ENCODE measurements at places on chromosomes 12 and 14.

DNA sequence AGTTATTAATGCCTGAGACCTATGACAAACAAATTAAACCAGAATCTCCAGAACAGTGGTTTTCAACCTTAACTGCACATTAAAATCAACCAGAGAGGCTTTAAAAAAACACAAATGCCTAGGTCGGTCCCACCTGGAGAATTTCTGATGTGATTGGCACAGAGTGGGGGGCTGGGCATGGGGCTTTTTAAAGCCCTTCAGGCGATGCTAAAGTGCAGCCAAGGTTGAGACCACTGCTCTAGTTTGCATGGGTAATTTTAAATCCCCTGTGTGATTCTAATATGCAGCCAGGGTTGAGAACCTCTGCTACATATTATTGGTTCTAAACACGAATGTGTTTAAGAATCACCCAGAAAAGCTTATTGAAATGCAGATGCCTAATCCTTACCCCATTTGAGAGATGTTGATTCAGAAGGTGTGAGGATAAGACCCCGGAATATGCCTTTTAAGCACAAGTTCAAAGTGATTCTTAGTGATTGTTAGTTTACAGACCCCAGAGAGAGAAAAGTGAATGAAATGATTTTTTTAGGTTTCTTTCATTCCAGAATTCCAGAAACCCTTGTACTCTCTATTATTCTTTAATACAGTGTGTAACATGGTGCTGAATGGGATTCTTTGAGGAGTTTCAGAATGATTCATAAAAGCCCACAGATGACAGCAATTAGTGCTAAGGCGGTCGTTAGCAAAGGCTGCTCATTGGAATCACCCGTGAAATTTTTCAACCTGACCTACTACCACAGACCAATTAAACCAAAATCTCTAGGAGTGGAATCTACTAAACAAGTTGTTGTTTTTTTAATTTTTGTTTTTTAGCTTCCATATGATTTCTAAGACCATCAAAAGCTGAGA lies 44.9 kb downstream of the LIN7A start:
- DNase-seq: no peak

GRCh38 chr14:29926228-29926627 lies 1.4 kb downstream of the PRKD1 start:
- no peak for DNase-seq

GRCh38 chr12:132535019-132535418 lies 45.1 kb downstream of the FBRSL1 start:
- DNase-seq: no peak

- no peak for DNase-seq
These were observed 262.5 kb downstream of the GXYLT1 start for GRCh38 chr12:41881891-41882805.

- no peak for DNase-seq
These were observed 116.7 kb upstream of the EGLN3 start for GRCh38 chr14:34067587-34067986.

DNA sequence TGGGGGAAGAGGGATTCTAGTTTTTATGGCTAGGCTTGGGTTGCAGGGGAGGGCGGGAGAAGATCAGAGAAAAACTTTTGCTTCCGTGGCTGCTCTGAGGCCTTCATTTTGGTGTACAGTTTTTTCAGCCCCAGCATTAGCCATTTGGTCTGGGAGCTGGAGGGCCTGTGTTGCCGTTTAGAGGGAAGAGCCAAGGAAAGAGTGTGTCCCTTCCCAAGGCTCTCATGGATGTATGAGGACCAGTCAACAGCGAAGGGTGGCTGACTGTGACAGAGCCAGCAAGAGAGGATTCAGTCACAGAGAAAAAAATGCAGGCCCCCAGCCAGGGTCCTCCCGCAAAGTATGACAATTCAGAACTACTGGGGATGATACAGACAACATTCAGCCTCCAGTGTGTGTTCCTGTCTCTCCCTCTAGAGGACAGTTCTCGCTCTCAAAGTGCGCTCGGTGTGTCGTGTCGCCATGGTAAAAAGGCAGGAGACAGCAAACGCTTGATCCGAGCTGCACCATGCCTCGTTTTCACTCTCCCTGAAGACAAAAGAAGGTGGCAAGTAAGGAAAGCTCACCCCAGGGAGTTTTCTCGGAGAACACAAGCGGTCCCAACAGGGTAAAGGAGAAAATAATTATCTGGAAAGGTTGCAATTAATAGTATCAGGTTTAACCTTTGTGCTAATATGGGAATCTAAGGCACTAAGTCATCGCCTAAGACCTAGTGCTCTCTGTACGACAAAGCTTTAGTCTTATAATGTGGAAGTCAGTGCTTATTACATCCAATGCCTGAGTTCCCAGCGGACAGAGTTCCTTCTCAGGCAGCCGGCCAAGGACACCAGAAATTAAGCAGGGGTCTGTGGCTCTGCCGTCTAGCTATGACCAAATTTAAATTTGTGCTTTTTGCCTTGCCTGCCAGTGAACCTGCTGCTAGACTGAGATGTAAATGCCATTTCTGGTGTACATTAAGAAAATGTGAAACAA lies 157.3 kb upstream of the PLXNC1 start:
- DNase-seq: no peak

- DNase-seq: no peak
These were observed 58.0 kb upstream of the ELK3 start for GRCh38 chr12:96136161-96136560.

Data from activated CD8-positive, alpha-beta memory T cell treated with anti-CD3 and anti-CD28 coated beads for 1 hour (primary cell).